ENCODE measurements at places on chromosomes 3 and 15.

GRCh38 chr15:71085809-71086208 lies 29.5 kb upstream of the THSD4 start:
- DNase-seq = no peak

DNA sequence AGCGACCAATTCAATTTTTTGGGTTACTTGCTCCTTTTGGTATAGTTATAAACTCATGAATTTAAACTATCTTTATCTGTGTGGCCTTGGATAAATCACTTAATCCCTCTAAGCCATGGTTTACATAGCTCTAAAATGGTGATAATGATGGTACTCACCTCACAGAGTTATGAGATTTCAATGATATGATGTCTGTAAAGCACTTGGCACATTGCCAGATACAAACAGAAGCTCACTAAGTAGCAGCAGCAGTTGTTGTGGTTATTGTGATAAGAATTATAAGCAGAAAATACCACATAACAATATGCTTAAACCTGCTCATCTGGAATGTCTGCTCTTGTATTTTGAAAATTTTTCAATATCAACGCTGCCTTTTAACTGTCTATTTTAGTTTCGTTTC lies 185.1 kb upstream of the SNTN start:
- DNase-seq = no peak

GRCh38 chr3:170320461-170321121 lies 36.9 kb upstream of the SKIL start:
- DNase-seq = no peak

DNA sequence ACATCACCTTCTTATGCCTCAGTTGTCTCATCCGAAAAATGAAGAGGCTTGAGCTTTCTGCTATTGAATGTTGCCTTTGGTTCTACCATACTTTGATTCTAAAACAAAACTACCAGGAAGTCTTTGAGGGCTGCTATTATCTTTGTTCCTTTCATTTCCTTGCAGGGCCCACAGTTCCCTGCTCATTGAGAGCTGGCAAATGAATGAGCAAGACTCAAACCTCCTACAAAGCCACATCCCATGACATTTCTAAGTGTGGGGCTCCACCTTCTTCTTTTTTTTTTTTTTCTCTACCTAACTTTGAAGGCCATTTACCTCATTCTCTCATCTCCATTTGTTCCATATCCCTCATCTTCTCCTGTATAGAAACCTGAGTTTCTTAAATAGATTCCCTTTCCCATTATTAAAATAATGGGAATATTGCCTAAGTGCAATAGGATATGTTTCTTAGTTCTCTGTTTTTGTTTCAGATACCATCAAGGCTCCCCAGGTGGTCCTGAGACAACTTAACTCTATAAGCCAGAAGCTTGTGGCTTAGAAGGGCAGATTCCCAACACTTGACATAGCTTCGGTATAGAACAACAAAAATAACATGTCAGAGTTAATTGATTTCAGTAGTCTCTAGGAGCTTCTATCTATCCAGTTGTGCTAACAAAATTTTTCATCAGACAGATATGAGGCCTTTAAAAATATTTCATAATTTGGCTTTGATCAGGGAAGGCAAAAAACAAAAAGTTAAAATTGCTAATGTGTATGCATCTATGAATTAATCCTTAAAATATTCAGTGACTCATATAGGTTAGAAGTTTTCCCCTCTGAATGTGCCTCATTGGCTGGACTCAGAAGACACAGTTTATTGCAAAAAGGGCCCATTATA lies 951.6 kb downstream of the TUSC7 start:
- DNase-seq = peak; percentile 41

- no peak for DNase-seq
These were observed 2.8 kb downstream of the C2CD4A start for GRCh38 chr15:62069551-62069950.

GRCh38 chr3:197926418-197926817 lies 23.6 kb upstream of the RPL35A start:
- DNase-seq = no peak

GRCh38 chr3:36373666-36374065 lies 6.6 kb upstream of the STAC start:
- no peak for DNase-seq

DNA sequence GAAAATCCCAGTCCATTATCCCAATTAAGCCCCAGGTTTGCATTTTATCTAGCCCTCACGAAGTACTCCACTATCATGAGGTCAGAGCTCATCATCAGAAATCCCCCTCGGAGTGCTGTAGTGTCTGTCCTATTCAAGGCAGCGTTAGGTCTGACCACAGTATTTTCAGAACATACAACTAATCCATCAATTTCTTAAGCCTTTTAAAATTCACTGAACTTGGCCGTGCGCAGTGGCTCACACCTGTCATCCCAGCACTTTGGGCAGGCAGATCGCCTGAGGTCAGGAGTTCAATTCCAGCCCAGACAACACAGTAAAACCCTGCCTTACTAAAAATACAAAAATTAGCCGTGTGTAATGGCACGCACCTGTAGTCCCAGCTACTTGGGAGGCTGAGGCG lies 11.9 kb downstream of the VGLL4 start:
- no peak for DNase-seq

GRCh38 chr3:195866686-195867511 lies 41.5 kb downstream of the TNK2 start:
- no peak for DNase-seq

DNA sequence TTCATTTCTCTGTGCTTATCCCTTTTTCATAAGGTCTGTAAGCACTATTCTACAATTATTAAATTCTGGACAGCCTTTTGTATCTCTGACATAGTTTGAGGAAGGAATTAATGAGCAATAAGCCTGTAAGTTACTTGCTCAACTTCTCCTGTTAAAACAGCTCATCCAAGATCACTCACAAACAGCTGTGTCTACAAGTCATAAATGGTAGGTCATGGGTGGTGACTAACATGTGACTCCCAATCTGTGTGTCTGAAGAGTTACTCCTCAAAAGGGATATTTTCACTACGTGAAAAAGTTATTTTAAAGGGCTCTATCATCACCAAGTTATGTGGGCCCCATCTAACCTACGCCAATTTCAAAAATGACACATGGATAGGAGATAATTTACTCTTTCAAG lies 145.2 kb upstream of the CBLB start:
- DNase-seq = no peak

GRCh38 chr3:149723781-149724180 lies 28.5 kb downstream of the COMMD2 start:
- no peak for DNase-seq

DNA sequence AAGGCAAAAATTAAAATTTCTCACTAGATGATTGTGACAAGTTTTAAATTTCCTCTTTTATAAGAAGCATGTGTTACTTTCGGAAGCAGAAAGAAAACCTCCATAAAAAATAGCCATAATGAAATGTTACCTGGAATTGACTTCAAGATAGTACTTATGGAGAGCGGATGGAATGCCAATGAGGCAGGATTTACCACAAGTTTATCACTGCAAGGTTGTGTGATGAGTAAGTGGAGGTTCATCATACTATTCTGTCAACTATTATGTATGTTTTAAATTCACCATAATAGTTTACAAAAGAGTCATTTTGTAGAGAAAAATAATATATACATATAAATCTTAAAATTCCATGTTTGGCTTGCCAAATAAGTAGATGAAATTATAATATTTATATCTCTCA lies 230.3 kb downstream of the SCAPER start:
- no peak for DNase-seq

DNA sequence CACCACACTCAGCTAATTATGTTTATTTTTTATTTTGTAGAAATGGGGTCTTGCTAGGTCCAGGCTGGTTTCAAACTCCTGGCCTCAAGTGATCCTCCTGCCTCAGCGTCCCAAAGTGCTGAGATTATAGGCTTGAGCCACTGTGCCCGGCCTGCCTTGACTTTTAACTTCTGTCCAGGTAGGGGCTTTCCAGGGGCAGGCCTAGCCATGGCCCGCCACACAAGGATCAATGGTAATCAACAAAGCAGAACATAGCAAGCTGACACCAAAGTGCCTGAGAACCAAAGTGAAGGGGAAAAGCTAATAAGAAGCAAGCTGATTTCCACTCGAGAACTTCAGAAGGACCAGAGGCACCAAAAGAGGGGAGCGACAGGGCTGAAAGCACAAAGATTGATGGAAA lies 9.4 kb upstream of the CRTC3 start:
- no peak for DNase-seq

GRCh38 chr15:69958496-69959084 lies 139.1 kb downstream of the TLE3 start:
- DNase-seq = no peak
